ENCODE measurements at places on chromosomes 13 and 19. TPM values are rescaled to one million over a fixed set of nuclear protein-coding genes. Genes with fewer than 3 reads are reported as not detected.

DNA sequence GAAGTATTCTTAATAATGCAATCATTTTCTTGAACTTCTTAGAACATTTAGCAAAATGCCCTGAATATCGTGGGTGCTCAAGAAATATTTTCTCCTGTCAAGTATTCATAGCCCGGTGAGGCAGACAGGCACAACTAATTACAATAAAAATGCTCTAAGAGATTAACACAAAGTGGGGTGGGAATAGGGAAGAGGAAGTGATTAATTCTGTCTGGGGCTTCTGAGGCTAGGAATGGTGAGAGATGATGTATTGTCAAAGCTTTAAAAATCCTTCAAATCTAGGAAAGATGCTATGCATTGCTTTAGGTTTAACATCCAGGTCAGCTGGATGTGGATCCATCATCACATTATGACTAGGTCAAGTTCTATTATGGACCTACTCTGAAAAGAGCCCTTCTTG, 66.9 kb upstream of the POSTN start:
- DNase-seq, result no peak

DNA sequence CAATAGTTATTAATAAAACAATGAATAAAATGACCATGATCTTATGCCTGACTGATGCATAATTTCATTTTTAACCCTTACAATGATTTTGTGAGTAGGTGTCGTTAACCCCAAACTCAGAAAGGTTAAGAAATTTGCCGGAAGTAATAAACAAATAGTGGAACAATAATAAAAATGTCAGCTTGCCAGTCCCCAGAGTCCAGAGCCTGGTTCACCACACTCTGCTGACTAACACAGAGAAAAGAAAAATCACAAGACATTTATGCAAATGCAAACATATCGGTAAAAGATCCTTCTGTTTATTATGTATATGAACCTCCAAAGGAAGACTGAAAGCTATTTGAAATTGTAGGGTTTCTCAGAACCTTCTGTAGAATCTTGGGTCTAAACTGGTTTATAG, 563.7 kb downstream of the EFNB2 start:
- no peak for DNase-seq

GRCh38 chr19:54574051-54574450, 461 bp downstream of the LILRA2 start:
- no peak for DNase-seq

GRCh38 chr19:5925830-5926427, 11.9 kb downstream of the CAPS start:
- no peak for DNase-seq

- peak; percentile 42 for DNase-seq
Observed at GRCh38 chr13:95296326-95296925, 4.8 kb downstream of the ABCC4 start.

DNA sequence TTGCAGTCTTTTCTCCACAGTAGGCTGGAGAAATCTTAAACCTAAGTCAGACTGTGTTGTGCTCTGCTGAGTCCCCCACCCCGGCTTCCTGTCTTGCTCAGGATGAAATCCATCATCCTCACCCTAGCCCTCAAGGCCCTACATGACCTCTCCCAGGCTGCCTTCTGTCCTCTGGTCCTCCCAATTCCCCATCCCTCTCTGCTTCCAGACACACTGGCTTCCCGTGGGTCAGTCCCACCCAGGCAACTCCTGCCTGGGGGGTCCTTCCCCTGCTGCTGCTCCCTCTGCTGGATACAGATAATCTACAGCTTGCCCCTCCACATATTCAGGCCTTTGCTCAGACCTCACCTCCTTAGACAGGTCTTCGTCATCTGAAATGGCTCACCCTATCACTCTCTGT, 18.4 kb upstream of the CBY2 start:
- DNase-seq, result no peak

GRCh38 chr13:40434516-40435397, 231.7 kb downstream of the FOXO1 start:
- no peak for DNase-seq

GRCh38 chr19:49551531-49551930, 23.7 kb downstream of the RCN3 start:
- no peak for DNase-seq

DNA sequence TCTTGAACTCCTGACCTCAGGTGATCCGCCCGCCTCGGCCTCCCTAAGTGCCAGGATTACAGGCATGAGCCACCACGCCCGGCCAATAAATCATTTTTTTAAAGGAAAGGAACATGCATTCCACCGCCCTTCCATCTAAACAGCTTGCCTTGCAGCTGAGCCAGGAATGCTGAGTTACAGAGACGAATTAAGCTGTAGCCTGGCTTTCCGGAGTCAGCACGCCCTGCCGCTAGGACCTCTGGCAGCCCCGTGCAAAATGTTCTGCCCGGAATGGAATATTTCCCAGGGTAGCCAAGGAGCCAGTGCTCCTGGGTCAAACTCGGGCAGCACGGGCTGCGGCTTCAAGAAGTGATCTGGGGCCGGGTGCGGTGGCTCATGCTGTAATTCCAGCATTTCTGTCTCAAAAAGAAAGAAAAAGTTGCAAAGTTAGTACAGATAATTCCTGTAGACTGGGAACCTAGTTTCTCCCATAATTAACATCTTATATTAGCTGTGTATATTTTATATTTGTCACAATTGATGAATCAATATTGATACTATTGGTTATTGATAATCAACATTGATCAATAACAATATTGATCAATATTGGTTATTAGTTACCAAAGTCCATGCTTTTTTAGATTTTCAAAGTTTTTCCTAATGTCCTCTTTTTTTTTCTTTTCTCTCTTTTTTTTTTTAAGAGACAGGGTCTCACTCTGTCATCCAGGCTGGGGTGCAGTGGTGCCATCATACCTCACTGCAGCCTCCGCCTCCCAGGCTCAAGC, 19.2 kb downstream of the ATCAY start:
- no peak for DNase-seq

GRCh38 chr13:80360453-80360800, 19.5 kb upstream of the SPRY2 start:
- no peak for DNase-seq

The IRS2 gene
- total RNA-seq, result 14.9 TPM

The LYPD5 gene
- total RNA-seq, result 1.3 TPM

The PSG7 gene
- total RNA-seq, result not detected

The SLC25A41 gene
- total RNA-seq, result 0.16 TPM

The IRGC gene
- not detected for total RNA-seq

The KLK3 gene
- not detected for total RNA-seq

The KLK8 gene
- not detected for total RNA-seq

The SIGLEC12 gene
- total RNA-seq, result 0.11 TPM

The ZGLP1 gene
- 0.74 TPM for total RNA-seq

Measured in left ventricle myocardium inferior (tissue), 1 donor.